ENCODE measurements at places on chromosomes 1 and 21. TPM values are rescaled to one million over a fixed set of nuclear protein-coding genes. Genes with fewer than 3 reads are reported as not detected.

DNA sequence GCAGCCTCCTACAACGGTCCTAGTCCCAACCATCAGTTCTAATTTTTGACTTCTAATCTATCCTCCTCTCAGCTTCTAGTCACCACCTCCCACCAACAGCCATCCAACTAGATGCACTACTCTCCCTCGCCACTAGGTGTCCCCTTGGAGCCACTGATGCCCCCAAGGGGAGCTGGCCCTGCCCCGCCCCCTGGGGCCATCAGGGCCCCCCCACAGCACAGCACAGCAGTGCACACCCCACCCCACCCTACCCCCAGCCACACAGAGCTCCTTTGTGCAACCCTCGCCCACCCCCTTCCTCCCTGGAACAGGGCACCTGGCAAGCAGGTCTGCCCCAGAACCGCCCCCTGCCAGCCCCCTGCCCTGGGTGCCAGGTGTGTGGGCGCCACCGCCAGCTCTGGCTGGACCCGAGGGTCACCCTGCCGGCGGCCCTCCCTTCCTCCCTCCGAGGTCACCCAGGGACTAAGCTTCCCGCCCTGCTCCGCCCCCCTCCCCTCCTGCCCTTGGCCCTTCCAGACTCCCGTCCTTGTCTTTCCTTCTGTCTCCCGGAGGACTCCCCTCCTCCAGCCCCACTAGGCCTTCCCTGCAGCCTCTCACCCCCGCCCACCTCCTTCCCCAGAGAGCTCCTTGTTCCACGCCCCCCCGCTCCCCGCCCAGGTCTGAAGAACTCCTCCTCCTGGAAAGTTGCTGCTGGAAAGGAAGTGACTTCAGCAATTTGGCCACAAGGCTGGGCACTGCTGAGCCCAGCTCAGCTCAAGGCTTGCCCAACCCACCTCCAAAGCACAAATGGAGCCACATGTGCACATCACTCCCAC is 47.0 kb downstream of the AHDC1 start:
- DNase-seq: peak; percentile 94

DNA sequence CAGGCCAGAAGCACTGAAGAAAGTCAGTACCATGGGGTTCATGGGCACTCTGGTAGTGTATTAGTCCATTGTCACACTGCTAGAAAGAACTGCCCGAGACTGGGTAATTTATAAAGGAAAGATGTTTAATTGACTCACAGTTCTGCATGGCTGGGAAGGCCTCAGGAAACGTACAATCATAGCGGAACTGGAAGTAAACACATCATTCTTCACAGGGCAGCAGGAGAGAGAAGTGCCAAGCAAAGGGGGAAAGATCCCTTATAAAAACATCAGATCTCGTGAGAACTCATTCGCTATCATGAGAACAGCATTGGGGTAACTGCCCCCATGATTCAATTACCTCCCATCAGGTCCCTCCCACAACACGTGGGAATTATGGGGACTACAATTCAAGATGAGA is 20.2 kb upstream of the ROR1 start:
- no peak for DNase-seq

DNA sequence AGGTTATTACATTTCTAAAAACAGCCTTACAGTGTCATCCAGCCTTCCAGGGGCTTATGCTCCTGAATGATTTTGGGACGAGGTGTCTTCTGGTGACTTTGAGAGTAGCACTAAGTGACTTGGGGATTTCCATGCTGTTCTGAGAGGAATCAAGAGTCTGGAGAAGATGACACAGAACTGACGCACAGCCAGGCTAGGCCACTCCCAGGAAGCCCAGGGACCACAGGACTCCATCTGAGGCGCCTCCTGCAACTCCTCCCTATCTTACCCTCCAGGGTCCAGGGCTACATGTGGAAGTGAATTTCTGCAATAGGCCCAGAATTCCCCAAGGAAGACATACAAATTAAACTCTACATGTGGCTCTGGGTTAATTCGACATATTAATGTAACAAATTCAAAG is 92.5 kb downstream of the SLC25A24 start:
- DNase-seq: peak; percentile 67

DNA sequence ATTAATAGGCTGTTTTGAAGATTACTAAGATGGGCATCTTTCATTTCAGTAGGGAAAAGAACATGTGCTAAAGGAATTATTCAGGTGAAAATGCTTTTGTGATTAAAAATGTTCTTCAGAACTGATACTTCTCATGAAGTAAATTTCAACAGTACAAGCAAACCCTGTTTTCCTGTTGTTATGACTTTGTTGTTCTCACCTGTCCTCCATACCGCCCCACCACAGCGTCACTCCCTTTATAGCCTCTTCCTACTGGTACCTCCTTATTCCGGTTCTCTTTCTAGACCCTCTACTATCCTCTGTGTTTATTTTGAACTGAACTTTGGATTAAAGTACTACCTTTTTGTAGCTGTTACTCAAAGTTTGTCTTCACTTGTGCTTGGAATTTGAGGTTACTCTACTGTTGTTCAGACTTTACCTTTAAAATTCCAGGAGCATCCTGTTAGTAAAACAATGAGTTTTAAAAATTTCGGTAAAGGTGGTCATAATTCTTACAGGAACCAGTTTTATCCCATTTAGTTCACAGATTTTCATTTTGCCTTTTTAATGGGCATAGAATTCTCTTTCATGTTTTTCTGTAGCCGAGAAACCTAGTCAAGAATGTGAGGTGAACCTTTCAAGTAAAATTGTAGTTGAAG is 10.9 kb downstream of the CNST start:
- DNase-seq: no peak

DNA sequence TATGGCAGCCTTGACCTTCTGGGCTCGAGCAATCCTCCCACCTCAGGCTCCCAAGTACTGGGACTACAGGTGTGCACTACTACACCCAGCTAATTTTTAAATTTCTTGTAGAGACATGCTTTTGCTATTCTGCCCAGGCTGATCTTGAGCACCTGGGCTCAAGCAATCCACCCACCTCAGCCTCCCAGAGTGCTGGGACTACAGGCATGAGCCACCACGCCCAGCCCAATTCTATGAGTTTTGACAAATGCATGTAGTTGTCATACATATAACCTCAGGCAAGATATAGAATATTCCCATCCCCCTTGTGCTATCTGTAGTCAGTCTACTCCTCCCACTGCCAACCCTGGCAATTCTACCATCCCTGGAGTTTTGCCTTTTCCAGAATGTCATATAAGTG is 38.7 kb upstream of the TTC22 start:
- peak; percentile 9 for DNase-seq

GRCh38 chr1:109668123-109668775 is 392 bp downstream of the GSTM2 start:
- no peak for DNase-seq

GRCh38 chr21:18518054-18518481 is 114.5 kb upstream of the TMPRSS15 start:
- no peak for DNase-seq

DNA sequence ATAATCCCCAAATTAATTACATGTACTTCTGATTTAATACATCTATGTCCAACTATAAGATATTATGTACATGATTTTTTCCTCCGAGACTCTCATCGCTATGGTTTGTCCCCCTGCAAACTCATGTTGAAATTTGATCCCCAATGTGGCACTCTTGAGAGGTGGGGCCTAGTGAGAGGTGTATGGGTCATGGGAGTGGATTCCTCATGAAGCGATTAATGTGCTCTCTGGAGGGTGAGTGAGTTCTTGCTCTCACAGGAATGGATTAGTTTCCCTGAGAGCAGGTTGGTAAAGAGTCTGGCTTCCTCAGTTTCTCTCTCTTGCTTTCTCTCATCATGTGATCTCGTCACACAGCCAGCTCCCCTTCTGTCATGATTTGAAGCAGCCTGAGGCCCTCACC is 16.1 kb downstream of the HSF2BP start:
- no peak for DNase-seq

DNA sequence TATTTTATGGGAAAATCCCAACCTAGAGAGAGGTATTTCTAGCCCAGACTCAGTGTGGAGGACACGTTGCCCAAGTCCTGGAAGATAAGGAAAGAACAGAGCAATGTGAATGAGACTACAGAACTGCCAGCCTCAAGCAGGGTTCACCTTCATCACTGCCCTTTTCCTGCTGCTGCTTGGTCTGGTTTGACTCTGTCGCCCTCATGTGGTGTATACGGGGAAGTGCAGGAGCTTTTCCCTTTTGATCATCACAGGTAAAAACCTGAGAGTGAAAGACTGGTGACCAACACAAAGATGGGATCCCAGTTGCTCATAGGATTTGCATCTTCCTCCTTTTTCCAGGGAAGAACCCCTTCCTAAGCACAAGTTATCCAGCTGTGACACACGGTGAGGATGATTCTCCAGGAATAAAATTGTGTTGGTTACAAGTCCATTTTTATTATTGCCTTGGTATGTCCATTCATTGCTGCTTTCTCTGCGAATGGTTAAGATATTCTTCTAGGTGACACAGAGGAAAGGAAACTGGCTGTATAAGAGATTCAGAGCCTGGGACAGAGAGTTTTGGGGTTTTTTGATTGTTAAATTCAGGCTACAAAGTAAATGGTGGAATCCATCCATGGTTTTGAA is 89.5 kb upstream of the CD53 start:
- peak; percentile 55 for DNase-seq

GRCh38 chr1:68230901-68231626 is 1.3 kb downstream of the WLS start:
- DNase-seq: peak; percentile 29

DNA sequence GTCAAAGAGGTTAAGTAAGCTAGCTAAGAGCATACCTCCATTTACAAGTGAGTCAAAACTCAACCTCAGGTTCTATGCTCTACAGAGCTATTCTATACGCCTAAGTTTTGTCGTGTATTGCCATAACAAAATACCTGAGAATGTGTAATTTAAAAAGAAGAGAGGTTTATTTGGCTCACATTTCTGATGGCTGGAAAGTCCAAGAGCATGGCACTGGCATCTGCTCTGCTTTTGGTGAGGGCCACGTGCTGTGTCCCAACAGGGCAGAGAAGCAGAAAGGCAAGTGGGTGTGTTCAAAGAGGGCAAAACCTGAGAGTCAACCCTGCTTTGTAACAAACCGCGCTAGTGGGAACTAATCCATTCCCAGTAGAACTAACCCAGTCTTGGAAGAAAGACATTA is 60.9 kb upstream of the POU2F1 start:
- DNase-seq: no peak

- DNase-seq: peak; percentile 54
Measured at GRCh38 chr1:172653015-172653709, 5.7 kb upstream of the FASLG start.

- peak; percentile 52 for DNase-seq
Measured at GRCh38 chr1:107532318-107532717, 391.5 kb downstream of the NTNG1 start.

- no peak for DNase-seq
Measured at GRCh38 chr1:37174341-37174740, 140.0 kb upstream of the GRIK3 start.

GRCh38 chr1:160748181-160748877 is 9.3 kb downstream of the SLAMF7 start:
- DNase-seq: peak; percentile 61

GRCh38 chr1:24900486-24900849 is 29.6 kb downstream of the RUNX3 start:
- no peak for DNase-seq

GRCh38 chr1:93829061-93829460 is 49.9 kb downstream of the DNTTIP2 start:
- DNase-seq: no peak

DNA sequence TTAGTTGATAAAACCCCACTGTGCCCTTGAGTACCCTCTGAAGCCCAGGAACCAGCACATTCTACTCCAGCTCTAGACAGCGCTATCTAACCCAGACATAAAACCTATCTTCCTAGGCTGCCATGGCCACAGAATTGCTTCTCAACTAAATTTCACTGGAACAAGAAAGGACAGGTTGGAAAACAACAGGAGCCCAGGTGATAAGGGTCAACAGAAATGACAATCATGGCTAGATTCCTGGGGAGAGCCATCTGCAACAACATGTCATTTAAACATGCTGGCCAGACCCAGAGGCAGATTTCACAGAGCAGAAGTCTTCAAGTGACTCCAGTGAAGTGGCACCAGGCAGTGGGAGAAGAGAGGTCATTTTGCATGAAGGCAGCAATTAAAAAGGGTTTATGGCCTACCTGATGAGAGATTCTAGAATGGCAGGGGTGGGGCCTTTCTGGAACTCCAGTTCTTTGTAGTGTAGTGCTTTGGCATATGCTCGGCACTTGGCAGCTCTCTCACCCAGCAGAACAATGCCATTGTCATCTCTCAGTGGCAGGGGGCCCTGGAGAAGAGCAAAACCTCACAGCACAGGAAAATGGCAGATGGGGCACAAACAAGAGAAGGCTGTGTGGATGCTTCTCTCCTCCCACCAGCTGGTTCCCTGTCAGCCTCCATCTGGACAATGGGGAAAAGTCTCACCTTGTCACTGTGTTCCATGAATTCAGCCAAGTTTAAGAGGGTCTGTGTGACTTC is 9.9 kb downstream of the ANGPTL7 start:
- DNase-seq: no peak

DNA sequence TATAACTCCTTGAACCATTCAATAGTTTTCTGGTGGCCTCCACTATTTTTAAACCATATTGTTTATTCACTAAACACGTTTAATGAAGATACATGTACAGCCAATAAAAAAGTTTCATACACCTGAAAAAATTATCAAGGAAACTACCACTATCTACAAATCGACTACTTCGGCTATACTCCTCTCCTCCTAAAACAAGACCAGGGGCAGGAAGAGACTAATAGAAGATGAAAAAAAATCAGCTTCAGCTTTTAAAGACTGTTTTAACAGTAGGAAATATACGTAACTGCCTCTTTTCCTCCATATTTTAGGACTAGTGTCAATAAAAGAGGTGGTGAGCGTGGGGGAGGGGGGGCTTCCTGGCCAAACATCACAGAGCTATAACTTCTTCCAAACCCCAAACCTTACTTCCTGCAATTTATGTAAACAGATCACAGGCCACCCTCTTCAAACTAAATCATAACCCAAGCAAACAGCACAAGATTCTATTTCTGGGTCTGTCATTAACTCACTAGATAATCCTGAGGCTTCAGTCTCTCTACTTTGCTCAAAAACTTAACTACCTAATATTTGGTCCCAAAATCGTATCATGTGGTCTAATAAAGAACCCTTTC is 15.1 kb downstream of the FOXJ3 start:
- DNase-seq: no peak

GRCh38 chr1:52439976-52440375 is 35.6 kb downstream of the PRPF38A start:
- no peak for DNase-seq

GRCh38 chr21:40792691-40793456 is 54.1 kb downstream of the DSCAM start:
- DNase-seq: no peak

Gene SPOCD1
- 13.5 TPM for total RNA-seq

Gene CACNA1E
- not detected for total RNA-seq

Gene HPCAL4
- total RNA-seq: under 0.01 TPM
